ENCODE measurements at places on chromosomes 2 and 18.

DNA sequence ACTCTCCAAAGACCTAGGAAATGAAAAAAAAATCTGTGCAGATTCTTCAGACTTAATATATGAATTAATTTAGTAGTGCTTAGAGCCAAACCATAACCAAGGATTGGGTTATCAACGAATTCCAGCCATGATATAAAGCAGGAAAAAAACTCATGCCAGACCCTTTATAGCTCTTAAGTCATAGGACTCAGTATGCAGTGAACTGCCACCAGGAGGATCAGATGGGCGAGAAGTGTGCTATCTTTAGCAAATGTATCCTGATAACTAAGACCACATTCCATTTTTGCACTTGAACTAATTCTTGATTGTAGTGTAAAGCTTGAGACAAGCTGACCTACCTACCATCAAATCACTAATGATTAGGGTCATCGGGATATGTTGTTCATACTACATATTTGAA, 178.1 kb downstream of the IKZF2 start:
- no peak for DNase-seq

- DNase-seq: no peak
Measured at GRCh38 chr2:38217401-38218188, 141.6 kb upstream of the CYP1B1 start.

DNA sequence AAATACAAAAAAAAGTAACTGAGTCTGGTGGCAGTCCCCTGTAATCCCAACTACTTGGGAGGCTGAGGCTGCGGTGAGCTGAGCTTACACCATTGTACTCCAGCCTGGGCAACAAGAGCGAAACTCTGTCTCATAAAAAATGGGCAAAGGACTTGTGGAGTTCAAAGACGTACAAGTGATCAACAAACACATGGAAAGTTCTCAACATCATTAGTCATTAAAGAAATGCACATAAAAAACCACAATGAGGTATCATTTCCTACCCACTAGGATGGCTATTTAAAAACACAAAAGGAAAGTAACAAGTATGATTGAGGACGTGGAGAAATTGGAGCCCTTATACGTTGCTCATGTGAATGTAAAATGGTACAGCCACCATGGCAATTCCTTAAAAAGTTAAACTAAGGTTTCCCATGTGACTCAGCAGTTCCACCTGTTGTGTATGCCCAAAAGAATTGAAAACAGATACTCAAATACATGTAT, 52.3 kb downstream of the RAB10 start:
- no peak for DNase-seq

GRCh38 chr2:137921105-137921880, 43.0 kb upstream of the HNMT start:
- no peak for DNase-seq

DNA sequence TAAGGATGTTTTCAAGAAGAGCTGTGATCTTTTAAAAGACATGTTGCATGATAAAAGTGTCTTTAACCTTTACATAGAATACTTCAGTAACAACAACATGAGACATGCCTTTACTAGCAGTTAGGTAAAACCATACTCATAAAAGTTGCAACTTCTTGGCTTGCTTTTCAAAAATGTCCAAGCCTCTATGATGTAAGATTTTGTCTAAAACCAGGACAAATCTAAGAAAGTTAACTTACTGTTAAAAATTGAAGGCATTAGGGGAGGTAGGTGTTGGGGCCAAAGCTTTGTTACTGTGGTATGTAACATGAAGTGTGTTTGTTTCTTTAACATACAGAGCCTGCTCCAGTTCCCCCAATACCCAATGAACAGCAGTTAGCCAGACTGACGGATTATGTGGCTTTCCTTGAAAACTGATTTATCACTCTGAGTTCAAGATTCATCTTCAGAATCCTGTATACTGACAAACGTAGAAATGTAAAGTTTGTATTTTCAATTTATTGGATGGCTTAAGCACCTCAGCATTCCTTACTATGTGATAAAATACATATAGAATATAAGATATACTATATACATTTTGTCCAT, 11.7 kb downstream of the COPS8 start:
- DNase-seq: no peak

DNA sequence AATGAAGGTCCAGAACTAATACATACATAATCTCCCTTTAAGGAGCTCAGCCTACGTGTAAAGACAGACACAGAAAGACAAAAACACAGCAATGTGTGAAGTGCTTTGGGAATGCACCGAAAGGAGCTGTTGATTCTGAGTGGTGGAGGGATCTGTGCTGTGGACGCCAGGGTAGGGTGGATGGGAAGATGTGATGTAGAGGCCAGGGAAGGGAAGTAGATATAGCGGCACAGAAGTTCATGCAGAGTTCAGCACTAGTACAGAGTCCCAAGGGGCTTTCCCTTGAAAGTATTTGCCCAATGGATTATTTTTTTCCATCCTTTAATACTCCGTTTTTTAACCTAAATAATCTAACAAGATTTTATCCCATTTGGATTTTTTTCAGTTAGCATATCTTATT, 32.1 kb upstream of the DOCK10 start:
- DNase-seq: no peak
